ENCODE measurements at places on chromosomes 1 and 21.

DNA sequence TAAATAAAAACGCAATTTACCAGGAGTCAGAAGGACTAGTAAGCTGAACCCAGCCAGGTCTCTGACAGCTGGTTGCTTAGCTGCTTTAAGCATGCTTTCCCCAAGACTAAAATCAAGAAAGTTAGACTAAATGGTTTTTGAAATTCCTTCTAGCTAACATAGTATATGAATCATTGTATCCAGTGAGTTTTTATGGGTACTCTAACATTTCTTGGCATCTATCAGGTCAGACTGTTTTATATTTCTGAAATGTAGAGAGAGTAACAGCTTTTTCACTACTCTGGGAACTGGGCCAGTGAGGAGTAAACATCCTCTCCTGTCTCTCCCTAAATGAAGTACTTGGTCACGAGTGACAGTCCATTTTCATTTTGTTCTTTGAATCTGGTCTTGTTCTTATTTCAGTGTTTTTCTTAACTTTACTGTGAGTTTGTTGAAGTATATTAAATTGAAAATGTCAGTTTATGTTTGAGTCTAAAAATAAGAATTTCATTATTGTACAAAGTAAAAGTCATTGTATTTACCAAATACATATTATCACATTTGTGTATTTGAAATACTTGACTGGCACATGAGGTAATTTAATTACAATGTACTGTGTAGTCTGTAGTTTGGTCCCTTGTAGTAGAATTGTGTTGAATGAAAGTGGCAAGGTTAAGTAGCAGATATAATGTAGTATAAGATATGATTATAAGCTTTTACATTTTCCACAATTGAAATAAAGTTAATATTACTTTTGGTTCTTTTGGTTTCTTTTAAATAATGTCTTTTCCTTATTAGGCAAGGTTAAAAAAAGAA is 47.6 kb downstream of the PKN2 start:
- DNase-seq: no peak

- no peak for DNase-seq
Observed at GRCh38 chr1:26789612-26789865, 1.8 kb downstream of the PIGV start.

DNA sequence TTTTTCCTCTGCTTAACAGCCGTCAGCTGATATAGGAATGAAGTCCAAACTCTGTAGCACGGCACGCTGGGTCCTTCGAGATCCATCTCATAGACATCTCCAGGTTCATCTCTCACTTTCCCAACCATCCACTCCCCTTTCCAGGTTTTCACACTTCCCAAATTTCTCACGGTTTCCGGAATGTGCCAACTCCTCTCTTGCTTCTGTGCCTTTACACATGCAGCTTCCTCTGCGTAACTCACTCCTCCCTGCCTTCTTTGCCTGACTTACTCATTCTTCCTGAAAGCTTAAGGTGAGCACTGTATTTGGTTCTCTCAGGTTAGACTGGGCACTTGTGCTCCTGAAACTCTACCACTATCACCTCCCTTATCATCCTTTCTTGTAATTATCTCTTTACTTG is 168.4 kb downstream of the PCNX2 start:
- no peak for DNase-seq

GRCh38 chr1:225670806-225671733 is 18.1 kb upstream of the ENAH start:
- DNase-seq: no peak

DNA sequence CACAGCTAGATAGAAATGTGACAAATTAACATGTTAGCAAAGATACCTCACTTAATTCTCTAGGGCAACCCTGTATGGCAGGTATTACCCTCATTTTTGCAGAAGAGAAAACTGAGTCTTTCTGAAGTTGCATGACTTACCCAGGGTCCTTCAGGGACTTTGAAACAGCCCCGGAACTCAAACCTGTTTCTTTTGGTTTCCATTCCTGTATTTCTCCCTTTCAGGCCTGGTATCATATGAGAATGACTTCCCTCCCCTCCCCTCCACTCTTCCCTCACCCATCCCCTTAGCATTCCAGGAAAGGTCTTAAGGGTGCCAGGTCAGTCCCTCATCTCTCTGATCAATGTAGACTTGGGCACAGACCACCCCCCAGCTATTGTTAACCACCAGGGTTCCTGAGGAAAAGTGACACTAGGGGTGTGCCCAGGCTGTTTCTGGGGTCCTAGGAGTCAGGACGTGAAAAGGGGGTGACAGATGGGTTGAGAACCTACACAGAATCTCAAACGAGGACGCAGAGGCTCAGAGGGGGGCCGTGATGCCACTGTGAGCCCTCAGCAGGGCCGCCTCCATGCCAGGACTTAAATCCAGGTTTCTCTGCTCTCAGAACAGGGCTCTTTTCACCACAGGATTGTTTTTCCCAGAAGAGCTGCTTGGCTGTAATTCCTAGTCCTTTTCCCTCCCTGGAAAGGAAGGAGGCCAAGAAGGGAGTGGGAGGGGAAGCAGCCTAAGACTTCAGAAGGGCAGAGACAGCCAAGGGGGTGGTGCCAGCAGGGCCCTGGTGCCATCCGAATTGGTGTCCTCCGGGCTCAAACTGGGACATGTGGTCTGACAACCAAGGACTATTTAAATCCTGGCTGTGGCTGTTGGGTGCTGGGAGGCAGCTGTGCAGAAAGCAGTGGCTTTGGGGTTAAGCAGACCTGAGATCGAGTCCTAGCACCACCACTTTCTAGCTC is 2.1 kb upstream of the WASF2 start:
- no peak for DNase-seq

- DNase-seq: no peak
Observed at GRCh38 chr1:47569681-47570470, 132.0 kb downstream of the FOXD2 start.

DNA sequence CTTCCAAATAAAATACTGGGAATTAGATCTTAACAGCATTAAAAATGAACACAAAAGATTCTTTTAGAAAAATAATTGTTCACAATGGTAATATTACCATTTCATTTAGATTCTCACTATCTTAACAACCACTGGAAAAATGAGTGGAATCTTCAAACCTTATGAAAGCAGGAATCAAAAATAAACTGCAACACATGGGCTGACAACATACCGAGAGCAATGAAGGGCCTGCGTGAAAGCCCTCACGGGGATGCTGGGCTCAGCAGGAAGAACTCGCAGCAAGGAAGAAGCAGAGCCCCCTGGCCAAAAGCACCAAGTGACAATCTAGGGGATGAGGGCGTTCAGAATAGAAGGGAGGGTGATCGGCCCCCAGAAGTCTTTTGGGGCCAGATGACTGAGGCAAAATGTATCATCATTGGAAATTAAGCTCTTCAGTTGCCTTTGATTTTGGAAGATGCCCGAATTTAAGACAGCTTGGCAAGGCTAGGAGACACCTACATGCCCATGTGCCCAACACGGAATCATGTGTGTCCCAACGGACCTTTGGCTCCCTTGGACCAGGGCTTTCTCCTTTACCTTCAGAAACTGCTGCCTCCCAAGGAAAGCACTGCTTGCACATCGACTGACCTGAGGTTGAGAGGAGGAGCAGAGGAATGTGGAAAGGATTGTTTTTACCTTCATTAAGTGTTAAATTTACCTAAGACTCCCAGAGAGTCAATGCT is 103.9 kb downstream of the TGFBR3 start:
- DNase-seq: no peak

GRCh38 chr1:179823693-179824092 is 53.9 kb downstream of the TOR1AIP2 start:
- DNase-seq: no peak

GRCh38 chr1:55399346-55399745 is 184.2 kb upstream of the USP24 start:
- no peak for DNase-seq

GRCh38 chr21:26064506-26064905 is 106.1 kb downstream of the APP start:
- no peak for DNase-seq

- no peak for DNase-seq
Observed at GRCh38 chr1:79005945-79006344, 585 bp downstream of the ADGRL4 start.

DNA sequence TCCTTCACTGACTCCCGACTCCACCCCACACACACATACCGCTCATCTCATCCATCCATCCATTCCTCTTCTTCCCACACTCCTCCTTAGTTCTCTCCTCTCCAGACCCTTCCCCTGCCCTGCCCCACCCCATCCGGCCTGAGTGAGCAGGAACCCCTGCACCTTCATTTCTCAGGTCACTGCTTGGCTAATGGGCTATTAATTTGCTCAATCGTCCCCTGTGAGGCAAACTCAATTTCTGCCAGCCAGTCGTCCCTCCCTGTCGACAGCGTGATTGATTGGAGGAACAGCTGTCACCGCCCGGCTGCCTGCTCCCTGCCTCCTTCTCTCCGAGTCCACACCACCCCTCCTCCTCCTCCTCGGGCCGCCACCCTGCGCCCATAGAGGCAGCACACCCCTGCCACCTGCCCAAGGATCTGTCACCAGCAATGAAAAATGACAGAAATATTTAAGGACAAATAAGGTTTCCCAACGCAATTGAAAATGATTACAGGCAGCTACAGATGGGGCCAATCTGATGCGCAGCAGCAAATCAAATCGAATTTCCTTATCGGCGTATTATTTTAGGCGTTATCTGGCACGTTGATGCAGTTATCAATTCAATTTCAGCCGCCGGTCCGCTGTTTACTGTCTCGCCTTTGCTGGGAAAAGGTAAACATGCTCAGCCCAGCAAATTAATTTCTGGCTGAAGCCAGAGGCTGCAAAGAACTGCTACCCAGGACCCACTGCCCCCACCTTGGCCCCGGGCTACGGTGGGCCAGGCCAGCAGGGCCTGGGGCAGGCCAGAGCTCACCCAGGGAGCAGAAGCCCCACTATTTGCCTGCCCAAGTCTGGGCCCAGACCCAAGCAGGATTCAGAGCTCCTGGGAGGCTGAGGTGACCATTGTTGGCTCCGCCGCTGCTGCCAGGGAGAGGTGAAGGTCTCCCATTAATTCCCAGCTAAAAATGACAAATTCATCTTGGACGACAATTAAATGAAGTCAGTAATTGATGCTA is 71.3 kb downstream of the TMEM53 start:
- no peak for DNase-seq

DNA sequence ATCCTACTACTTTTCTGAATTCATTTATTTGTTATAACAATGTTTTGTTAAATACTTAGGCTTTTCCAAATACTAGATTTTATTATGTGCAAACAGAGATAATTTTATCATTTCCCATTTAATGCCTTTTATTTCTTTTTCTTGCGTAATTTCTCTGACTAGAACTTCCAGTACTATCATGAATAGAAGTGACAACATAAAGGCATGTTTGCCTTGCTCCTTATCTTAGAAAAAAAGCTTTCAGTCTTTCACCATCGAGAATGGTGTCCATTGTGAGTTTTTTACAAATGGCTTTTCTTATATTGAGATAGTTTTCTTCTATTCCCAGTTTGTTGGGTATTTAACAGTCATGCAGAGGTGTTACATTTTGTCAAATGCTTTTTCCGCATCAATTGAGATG is 453.1 kb upstream of the ZP4 start:
- no peak for DNase-seq

GRCh38 chr1:31856140-31856539 is 40.3 kb upstream of the SPOCD1 start:
- DNase-seq: no peak

DNA sequence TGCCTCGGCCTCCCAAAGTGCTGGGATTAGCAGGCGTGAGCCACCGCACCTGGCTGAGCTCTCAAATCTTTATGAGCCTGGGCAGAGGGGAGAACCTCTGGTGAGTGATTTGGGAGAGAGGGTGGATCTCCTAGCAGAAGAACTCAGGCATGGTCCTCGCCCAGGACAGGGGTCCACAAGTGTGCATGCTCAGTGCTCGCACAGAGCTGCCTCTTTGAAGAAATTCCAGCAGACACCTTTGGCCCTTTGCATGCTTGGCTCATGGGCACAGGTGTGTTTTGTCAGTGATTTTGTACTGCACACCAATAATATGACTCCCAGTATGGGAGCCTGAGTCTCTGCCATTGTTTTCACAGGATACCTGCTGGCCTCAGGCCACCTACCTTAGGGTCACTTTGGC is 11.8 kb upstream of the PRAMEF12 start:
- no peak for DNase-seq
